ENCODE measurements at places on chromosomes 1 and 21.

GRCh38 chr1:111989531-111990025 is at the start of gene KCND3:
Gene KCND3, minus strand, starts transcription at chr1:111989668.
- DNase-seq, result no peak

DNA sequence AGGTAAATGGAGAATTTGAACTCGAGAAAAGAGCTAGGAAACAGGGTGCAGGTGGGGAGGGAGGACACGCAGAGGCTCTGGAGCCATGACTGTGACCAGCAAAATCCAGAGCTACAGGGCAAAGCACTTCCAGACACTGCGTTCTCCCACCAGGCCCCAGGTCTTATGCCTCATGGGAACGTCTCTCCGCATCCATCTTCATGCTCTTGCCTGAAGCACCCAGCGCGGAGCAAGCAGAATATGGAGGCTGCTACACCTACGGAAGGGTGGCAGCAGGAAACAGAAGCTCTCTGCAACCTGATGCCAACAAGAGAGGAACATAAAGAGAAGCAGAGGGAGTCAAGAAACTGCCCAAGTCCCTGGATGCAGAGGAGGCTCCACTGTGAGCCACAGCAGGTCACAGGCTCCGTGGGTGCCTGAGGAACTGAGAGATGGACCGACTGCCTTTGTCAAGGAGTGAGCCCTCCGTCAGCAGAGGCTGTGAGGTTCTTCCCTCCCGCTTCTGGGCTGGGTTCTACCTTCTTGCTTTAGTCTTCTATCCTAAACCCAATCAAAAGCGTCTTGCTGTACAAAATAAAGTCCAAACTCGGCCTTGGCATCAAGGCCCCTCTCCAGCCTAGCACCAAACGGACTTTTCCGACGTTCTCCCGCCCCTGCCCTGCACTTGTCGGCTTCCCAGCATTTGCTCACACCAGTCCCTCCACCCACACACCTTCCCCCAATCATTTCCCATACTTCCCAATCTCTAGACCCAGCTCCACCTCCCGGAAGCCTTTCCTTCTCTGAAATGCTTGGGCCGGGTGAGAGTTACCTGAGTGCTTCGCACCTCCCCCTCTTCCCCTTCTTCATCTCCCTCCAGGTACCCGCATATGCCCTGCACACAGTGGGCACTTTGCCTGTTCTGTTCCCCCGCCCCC is 930 bp downstream of the DHCR24 start:
- peak; percentile 19 for DNase-seq

GRCh38 chr1:12464598-12465056 is 153.4 kb downstream of the DHRS3 start:
- DNase-seq, result no peak

DNA sequence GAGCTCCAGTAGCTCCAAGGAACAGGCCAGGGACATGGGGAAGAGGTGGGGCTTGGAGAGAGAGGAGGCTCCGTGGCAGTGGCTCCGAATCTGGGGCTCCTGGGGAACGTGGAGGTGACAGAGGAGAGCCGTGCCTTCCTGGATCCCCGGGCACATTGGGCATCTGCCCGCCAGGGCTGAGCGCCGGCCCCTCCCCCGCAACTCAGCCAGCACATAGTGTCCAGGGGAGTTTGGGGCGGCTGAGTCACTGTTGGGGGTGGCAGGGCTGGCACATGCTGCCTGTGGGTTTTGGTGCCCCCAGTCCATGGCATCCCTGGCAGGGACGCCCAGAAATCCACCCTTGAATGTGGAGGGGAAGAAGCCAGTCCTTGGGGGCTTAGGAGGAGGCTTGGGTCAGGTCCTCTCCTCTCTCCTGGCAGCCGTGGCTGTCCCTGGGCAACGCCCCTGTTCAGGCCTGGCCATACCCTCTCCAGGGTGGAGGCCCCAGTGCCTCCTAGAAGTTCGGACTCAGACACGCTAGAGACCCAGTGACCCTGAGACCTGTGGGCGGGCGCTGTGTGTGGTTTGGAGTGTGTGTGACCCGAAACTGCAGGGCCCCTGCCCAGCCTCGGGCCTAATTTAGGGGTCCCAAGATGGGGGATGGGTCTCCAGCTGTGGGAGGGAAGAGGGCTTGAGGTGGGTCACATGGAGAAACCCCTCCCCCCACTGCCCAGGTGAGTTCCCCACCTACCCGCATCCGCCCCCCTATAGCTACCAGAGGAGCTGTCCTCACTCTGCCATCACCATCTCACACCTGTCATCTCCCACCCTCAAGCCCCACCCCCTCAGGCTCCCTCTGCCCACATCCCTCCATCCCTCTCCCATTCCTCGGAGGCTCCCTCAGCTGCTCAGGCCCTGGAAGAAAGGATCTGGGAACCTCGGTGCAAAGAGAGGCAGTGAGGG is 1.6 kb downstream of the HSPB7 start:
- no peak for DNase-seq

- DNase-seq, result no peak
Observed at GRCh38 chr21:40021558-40022351, 154.5 kb downstream of the PCP4 start.

GRCh38 chr1:116448785-116449385 is 75.8 kb downstream of the ATP1A1 start:
- no peak for DNase-seq

GRCh38 chr1:113946678-113947387 is 17.7 kb downstream of the HIPK1 start:
- DNase-seq, result no peak

DNA sequence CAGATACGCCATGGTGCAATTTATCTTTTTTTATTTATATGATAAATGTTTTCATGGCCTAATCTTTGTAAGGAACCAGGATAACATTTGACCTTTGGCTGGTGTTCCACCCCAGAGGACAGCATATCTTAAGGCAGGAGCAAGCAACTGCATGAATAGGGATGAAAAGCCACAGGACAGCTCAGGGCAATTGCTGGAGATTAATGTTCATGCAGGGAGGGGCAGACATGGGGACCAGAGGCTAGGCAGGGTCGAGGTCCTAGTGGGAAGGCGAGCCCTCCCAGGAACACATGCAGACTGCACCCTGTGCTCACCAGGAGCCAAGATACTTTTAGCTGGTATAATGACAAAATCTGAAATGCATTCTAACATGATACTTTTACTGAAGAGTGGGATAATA is 74.4 kb upstream of the HAO2 start:
- DNase-seq, result no peak

- no peak for DNase-seq
Observed at GRCh38 chr1:17523321-17524041, 16.0 kb upstream of the ARHGEF10L start.

DNA sequence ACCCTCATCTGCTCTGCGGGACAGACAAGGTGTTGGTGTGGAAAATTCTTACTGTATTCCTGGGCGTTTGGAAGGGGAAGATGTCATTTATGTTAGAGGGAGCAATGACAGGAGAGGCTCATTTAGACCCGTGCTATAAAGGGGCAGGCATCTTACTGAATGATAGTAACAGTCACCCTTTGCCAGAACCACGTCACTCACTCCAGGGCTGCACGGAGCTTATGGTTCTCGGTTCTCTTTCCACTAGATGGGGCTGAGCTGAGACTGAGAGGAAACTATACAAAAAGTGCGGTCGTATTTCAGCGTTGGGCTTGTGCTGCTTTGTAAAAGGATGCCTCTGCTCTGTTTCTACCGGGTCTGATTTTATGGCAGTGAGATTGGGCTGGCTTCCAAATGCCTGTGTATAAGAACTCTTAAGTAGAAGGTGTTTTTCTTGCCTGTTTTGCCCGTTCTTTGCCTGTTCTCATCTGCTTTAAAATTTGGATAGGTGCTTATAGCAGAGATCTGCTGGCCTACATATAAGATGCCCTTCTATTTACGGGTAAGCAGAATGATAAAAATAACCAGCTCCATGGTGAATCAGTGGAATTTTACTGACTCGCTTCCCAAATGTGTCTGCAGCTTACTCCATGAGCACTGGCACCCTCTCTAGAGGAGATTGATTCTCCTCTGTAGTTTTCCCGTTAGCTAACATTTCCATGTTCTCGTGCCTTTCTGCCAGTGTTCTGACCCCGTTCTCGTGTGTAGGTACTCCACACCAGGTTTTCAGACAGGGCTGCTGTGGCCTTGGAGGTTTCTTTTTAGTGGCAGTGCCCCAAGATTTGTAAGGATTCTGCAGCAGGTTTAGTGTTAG is 55.9 kb downstream of the MRPS6 start:
- DNase-seq, result peak; percentile 33

GRCh38 chr1:91552596-91552995 is 51.9 kb downstream of the CDC7 start:
- no peak for DNase-seq

- DNase-seq, result peak; percentile 93
Observed at GRCh38 chr1:205849619-205850355, at the start of gene PM20D1. Gene PM20D1, minus strand, starts transcription at chr1:205850132. Its CDS starts 60 bp downstream, at chr1:205850072.

GRCh38 chr21:31371715-31372470 is 27.8 kb upstream of the TIAM1 start:
- DNase-seq, result no peak

DNA sequence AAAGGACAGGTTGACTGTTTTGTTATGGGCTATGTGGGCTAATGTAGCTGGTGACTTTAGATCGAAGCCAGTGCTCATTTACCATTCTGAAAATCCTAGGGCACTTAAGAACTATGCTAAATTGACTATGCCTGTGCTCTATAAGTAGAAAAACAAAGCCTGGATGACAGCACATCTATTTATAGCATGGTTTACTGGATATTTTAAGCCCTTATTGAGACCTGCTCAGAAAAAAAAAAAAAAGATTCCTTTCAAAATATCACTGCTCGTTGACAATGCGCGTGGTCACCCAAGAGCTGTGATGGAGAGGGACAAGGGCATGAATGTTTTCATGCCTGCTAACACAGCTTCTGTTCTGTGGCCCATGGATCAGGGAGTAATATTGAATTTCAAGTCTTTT is 48.1 kb downstream of the CAMSAP2 start:
- no peak for DNase-seq

Measured in T-helper 1 cell (primary cell).